Small intestine (tissue), 16 donors: ENCODE measurements at places on chromosomes 5 and 9. TPM values are rescaled to one million over a fixed set of nuclear protein-coding genes. Genes with fewer than 3 reads are reported as not detected.
A peak's percentile ranks its signal among the peaks of the same experiment; 100 is the strongest.

DNA sequence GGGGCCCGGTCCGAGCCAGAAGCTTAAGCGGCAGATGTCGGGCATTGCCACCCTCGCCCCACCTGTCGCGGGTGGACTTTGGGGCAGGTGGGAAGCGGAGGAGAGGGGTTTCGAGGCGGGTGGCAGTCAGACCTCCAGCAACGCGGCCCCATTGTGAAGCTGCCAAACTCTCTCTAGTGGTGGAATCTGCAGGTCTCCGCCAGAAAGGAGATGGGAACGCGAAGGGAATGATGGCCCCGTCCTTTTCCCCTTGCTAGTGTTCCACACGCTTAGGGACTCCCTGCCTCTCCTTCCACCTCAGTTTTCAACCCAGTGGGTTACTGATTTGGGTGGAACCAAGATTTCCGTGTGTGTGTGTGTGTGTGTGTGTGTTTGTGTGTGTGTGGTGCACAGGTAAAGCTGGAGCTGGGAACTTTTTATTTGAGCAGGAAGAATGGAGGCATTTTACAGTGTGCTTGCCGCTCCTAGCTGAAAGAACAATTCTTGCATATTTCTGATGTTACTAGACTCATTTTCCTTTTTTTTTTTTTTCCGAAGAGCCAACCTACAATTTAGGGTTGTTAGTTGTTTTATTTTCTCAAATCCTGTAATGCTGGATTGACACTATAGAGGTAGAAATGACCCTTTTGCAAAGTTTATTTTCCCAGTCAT, 1.3 kb downstream of the MACIR start:
- H3K27ac ChIP-seq = peak overlapping the region; percentile 72
- H3K27me3 ChIP-seq = no peaks in the 10 kb centered on the region
- H3K36me3 ChIP-seq = no peaks in the 10 kb centered on the region
- peak overlapping the region; percentile 88 for H3K4me3 ChIP-seq
- H3K4me1 ChIP-seq = peaks cover 10% of the 10 kb centered on the region

GRCh38 chr5:178152491-178153444, 917 bp downstream of the NHP2 start:
- H3K4me1 ChIP-seq = no peaks in the 10 kb centered on the region
- no peak for DNase-seq

- H3K27me3 ChIP-seq = no peaks in the 10 kb centered on the region
- H3K27ac ChIP-seq = no peak overlapping the region
- DNase-seq = peak; percentile 38
- H3K4me3 ChIP-seq = no peak overlapping the region
- no peaks in the 10 kb centered on the region for H3K4me1 ChIP-seq
Measured at GRCh38 chr9:89277454-89277853, 33.5 kb upstream of the CKS2 start.

GRCh38 chr5:177383181-177383580, 1.1 kb upstream of the SLC34A1 start:
- H3K4me3 ChIP-seq = no peak overlapping the region
- H3K4me1 ChIP-seq = no peaks in the 10 kb centered on the region
- no peak for DNase-seq
- no peaks in the 10 kb centered on the region for H3K27me3 ChIP-seq

GRCh38 chr9:106857811-106858470, 5.0 kb upstream of the ZNF462 start:
- H3K4me3 ChIP-seq = no peak overlapping the region
- peaks cover 6% of the 10 kb centered on the region for H3K27me3 ChIP-seq
- H3K27ac ChIP-seq = no peak overlapping the region
- no peak for DNase-seq
- peaks cover 8% of the 10 kb centered on the region for H3K4me1 ChIP-seq

Gene CNTNAP3B
- 3.5 TPM for polyA plus RNA-seq

Gene RNF183
- 0.62 TPM for polyA plus RNA-seq

Gene LECT2
- polyA plus RNA-seq = not detected
